ENCODE measurements at places on chromosomes 7 and 10. TPM values are rescaled to one million over a fixed set of nuclear protein-coding genes. Genes with fewer than 3 reads are reported as not detected.

The C7orf57 gene
- polyA plus RNA-seq: not detected

The PAPOLB gene
- not detected for polyA plus RNA-seq

The CNOT4 gene
- polyA plus RNA-seq: 14.2 TPM

The CYP3A4 gene
- not detected for polyA plus RNA-seq

The PRPS1L1 gene
- not detected for polyA plus RNA-seq

The CRHR2 gene
- not detected for polyA plus RNA-seq

The PPP1R17 gene
- polyA plus RNA-seq: not detected

The POT1 gene
- 25.2 TPM for polyA plus RNA-seq

The LIPJ gene
- polyA plus RNA-seq: not detected

The FEZF1 gene
- polyA plus RNA-seq: not detected

The HHEX gene
- polyA plus RNA-seq: 0.22 TPM

The CPN1 gene
- polyA plus RNA-seq: not detected

The MAPK8 gene
- 26.1 TPM for polyA plus RNA-seq

The MYH16 gene
- not detected for polyA plus RNA-seq

The ANKRD1 gene
- polyA plus RNA-seq: not detected

The IFIT1B gene
- not detected for polyA plus RNA-seq

The TMEM130 gene
- polyA plus RNA-seq: not detected

The CCNJ gene
- polyA plus RNA-seq: 1.4 TPM

The NANOS1 gene
- polyA plus RNA-seq: not detected

The FAM25G gene
- not detected for polyA plus RNA-seq

The NEUROD6 gene
- polyA plus RNA-seq: not detected

The TMEM139 gene
- 0.78 TPM for polyA plus RNA-seq

The GNAT3 gene
- polyA plus RNA-seq: not detected

The UNCX gene
- not detected for polyA plus RNA-seq

The CALCR gene
- not detected for polyA plus RNA-seq

The HDAC9 gene
- 4.1 TPM for polyA plus RNA-seq

The USP6NL gene
- polyA plus RNA-seq: 1.7 TPM

The TUBAL3 gene
- polyA plus RNA-seq: not detected

The EBLN1 gene
- not detected for polyA plus RNA-seq

The WDR86 gene
- 0.71 TPM for polyA plus RNA-seq

The BAMBI gene
- not detected for polyA plus RNA-seq

The PIK3AP1 gene
- 0.92 TPM for polyA plus RNA-seq

The ZNF467 gene
- 2.3 TPM for polyA plus RNA-seq

The LRIT1 gene
- not detected for polyA plus RNA-seq

The OPN1SW gene
- polyA plus RNA-seq: not detected

The FAM24A gene
- polyA plus RNA-seq: not detected

The STEAP1B gene
- not detected for polyA plus RNA-seq

The SPDYE6 gene
- polyA plus RNA-seq: 0.16 TPM

The BLNK gene
- not detected for polyA plus RNA-seq

The AUTS2 gene
- polyA plus RNA-seq: 0.74 TPM

Data from CD4-positive, CD25-positive, alpha-beta regulatory T cell (primary cell).